COR-L47 (cell line): ENCODE measurements at places on chromosomes 11 and 22.

DNA sequence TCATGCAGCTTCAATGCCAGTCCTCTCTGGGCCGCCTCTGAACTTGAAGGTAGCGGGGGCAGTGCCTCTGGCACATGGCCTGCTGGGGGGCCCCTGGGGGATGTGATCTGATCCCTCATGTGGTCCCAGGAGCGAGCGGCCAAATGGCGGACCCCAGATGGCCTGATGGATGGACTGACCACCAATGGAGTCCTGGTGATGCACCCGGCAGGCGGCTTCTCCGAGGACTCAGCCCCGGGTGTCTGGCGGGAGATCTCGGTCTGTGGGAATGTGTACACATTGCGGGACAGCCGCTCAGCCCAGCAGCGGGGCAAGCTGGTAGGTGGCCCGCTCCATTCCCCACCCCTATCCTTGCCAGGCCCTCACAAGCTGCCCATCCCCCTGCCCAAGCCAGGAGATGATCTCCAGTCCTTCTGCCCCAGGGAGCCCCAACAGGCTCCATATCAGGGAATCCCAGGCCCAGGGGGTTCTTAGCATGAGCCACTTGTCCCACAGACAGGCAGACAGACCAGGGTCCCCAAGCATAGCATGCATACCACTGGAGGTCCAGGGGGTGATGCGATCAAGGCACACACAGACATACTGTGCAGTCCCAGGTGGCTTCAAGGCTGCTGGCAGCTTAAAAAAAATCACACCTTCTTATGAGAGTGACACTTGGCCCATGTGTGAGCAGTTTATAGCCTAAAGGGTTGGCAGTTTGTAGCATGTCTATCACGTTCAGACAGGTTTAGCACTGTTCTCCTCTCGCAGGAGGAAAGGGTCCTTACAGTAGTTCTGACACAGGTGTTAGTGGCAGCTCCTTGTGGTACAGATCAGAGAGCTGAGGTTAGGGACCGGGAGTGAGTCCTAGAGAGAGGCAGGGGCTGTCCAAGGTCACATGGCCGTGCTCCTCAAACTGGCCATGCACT lies 6.4 kb upstream of the DPP3 start:
- DNase-seq = no peak

DNA sequence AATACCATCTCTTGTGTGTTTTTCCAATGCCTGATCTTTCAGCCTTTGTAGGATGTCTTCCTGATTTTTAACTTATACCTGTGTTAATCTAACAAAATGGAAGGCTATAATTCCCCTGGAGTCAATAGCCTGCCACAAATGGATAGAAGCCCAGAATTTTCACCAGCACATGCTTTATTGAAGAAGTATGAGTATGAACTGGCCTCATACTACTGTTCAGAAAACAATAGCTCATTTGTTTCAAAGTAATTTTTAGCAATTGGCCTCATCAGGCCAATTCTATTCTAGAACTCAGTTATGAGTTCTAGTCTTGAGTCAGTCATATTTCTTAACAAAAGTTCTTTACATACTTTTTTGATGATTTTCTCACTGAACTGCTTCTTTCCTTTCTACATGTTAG lies 40.6 kb upstream of the SLC37A2 start:
- DNase-seq = no peak

DNA sequence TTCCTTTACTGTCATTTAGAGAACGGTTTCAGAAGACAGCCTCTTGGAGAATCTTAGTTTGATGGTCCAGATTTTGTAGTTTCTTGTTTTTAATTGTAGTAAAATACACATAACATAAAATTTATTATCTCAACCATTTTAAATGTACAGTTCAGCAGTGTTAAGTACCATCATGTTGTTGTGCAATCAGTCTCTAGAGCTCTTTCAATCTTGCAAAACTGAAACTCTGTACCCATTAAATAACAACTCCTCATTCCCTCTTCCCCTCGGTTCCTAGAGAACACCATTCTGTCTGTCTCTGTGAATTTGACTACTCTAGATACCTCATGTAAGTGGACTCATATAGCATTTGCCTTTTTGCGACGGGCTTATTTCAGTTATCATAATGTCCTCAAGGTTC lies 69.8 kb downstream of the GRIK4 start:
- no peak for DNase-seq

DNA sequence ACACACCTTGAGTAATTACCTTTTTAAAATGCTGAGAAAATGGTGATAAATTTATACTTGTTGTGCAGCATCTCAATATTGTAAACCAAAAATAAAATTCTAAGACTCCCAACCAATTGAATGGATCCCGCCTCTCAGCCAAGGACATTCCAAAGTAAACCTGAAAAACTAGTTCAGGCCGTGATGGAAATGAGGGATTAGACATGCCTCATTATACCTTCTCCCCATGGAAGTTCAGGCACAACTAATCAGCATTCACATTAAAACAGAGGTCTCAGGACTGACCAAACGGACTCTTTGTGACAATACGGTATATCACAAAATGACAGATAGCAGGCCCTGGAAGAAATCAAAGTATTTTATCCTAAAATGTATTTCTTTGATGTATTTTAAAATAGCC lies 907.4 kb upstream of the RAG2 start:
- DNase-seq = no peak

DNA sequence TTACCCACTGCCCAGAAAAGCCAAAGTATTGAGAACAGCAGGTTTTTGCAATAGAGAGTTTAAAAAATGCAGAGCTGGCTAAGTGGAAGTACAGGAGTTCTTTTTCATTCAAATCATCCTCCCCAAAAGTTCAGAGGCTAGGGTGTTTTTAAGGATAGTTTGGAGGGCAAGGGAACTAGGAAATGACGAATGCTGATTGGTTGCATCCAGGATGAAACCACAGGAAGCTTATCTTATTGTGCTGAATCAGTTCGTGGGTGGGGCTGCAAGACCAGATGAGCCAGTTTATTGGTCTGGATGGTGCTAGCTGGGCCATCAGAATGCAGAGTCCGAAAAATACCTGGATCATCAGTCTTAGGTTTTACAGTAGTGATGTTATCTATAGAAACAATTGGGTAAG lies 1427.1 kb downstream of the LRRC4C start:
- DNase-seq = no peak

DNA sequence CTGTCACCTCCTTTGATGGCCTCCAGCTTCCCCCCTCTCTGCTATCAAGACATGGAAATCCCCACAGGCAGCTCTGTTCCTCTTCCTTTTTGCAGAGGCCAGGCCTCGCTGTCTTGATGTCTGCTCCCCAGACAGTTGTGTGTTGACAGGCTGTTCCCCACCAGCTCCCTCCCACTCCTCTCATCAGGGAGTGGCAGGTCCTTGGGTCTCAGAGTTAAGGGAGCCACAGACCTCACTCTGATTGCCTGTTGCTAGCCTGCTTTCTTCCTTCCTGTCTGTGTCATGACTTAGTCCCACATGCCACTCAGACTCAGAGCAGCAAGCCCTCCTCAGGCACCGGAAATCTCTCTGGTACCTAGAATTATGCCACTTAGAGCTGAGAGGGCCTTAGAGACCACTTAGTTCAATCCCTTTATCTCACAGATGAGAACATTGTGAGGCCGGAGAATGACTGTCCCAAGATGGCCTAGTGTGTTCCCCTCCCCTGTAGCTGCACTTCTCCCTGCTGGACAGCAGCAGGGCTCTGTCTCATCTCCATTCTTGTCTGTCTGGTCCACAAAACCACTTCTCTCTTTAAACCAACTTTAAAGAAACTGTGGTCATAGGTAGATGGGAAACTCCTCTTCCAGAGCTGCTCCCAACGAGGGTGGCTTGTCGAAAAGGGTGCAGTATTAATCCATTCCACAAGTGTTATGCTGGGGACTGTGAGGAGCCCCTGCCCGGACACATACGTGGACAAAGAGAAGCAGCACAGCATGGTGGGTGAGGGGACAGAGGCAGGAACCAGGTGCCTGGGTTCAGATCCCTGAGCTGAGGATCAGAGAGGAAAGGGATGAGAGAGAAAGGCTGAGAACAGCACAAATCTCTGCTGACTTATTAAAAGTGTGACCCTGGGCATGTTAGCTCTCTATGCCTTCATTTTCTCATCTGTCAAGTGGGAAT lies 4.2 kb downstream of the AMPD3 start:
- no peak for DNase-seq

DNA sequence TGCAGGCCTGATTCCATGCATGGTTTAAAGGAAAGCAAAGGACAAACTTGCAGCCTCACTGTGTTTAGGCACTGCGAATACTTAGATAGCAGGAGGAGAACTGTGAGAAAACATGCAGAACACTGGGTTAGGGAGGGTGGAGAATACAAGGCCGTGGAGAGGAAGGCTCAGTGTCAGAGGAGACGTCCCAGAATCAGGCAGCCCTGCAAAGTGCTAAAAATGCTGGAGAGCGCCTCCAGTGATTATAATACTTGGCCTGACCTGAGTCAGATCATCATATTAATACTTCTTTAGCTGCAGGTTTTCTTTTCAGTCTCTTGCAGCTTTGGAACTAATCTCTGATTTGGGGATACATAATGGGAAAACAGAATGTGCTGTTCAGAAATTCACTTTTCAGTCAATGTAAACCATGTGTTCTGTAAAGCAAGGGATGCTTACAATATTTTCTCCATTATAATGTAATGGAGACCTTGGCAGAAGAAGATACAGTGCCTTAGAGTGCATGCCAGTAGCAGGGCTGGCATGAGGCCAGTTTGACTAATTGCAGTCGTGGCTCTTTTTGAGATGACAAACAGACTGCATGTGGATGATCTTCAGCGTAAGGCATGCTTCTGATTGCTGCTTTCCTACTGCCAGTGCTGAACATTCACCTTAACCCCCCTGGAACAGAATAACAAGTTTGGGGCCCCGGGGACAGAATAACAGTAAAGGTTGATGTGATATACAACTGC lies 16.8 kb downstream of the EXT2 start:
- DNase-seq = peak; percentile 76

DNA sequence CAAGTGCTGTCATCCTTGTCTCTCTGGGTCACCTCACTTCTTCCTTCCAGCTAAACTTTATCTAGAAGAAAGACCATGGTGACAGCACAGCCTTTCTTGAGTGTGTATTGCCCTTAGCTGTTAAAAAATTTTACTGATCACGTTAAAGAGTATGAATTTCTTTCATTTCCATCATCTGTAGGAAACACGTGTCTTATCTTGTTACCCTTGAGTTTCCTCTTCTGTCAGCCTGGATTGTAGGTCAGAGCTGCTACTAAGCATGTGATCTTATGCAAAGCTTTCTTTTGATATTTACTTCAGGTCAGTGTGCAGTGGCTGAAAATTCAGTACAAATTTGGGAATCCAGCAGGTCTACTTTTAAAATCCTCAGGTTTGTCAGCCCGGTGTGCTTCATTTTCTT lies 512.2 kb upstream of the ARHGAP42 start:
- DNase-seq = no peak

- DNase-seq = no peak
Observed at GRCh38 chr11:16086229-16086819, 270.0 kb downstream of the SOX6 start.

DNA sequence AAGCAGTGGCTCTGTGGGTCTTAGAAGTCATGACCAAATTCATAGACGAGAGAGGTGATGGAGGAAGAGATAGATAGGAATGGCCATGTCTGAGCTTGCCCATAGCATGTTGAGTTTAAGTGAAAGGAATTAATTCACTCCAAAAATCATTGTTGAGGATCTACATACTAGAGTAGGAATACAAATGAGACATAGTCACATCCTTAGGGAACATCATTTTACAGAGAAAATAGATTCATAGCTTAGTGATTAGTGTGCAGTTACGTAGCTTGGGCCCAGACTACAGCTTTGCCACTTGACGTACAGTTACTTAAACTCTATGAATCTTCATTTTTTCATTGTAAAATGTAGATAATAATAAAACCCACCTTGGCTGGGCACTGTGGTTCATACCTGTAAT lies 21.4 kb upstream of the BMAL1 start:
- no peak for DNase-seq

DNA sequence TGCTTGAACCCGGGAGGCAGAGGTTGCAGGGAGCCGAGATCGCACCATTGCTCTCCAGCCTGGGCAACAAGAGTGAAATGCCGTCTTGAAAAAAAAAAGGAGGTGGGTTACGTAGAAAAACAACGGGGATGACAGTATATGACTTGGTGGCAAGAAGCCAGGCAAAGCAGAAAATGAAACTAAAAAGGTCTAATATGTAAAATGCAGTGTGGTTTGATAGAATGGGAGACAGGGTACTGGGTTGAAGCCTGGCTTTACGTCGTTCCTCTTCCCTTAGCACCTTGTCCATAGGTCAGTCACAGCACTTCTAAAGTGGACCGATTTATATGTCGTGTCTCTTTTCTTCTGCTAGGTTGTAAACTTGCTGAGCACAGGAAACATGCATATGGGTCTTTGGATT lies 274.9 kb upstream of the ZC3H12C start:
- DNase-seq = no peak

- no peak for DNase-seq
Observed at GRCh38 chr11:128448200-128448886, 139.0 kb downstream of the ETS1 start.

DNA sequence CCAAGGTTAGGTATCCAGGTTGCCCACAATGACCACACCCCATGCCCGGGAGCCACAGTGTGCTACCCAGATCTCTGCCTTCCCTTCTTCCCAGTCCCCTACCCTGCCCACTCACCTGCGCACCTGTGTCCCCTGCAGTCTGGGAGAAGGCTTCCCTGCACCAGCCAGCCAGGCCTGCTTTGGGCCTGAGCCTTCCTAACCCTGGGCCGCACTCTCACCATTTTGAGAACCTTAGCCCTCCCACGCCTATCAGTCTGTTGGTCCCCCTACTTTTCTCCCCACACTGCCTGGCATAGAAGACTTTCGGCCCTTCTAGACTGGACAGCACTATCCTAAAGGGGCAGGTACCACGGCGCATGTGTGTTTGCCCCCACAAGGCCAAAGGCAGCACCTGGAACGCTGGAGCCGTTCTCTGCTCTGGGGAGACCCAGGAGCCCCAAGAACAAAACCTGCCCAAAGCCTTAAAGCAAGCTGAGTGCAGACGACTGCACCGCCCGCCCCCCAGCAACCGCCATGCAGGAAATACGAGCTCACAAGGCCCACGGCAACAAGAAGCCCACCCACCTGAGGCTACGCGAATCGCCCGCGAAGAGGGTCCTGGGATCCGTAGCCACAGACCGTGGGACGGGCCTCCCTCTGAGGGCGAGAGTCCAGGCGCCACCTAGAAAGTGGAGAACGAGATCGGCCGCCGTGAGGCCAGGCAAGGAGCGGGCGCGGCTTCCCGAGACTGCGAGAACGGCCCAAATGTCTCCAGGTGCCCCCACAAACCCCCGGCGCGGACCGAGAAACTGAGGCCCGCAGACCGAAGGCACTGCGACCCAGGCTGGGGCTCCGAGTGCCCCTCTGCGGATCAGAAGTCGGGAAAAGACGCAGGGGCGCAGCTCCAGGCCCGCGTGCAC lies 546 bp downstream of the GNB1L start:
- DNase-seq = no peak
